Effector CD8-positive, alpha-beta T cell (primary cell): ENCODE measurements at places on chromosomes 13 and 19.

DNA sequence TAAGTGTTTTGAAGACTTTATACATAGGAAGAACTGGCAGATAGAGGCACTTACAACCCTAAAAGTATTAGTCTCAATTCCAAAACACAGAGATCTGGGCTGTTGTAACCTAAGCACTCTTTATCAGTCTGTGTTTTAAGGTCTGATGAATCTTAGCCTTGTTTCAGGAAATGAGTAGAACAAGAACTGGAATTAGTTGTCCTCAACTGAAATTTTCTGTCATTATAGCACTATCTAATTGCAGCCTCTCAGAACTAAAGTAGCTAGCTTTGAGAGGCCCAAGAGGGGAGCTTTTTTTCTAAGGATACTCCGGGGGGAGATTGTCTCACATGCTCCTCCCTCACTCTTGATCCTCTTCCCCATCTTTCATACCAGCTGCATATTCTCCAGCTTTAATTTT, 13.1 kb downstream of the HNRNPM start:
- no peak for DNase-seq

DNA sequence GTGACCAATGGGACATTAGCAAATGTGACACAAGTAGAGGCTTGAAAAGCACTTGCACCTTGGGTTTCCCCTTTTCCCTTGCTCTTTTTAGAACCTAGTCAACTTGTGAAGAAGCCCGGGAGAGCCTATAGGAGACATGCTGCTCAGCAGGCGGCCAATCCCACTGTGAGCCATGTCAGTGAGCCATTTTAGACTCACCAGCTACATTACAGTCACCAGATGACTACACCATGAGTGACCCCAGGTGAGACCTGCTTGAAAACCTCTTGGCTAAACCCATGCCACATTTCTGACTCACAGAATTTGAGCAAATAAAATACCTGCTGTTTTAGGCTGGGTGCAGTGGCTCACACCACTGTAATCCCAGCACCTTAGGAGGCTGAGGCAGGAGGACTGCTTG, 317.5 kb downstream of the KLF12 start:
- no peak for DNase-seq

- DNase-seq = no peak
Observed at GRCh38 chr13:98004107-98004506, 50.6 kb downstream of the IPO5 start.

DNA sequence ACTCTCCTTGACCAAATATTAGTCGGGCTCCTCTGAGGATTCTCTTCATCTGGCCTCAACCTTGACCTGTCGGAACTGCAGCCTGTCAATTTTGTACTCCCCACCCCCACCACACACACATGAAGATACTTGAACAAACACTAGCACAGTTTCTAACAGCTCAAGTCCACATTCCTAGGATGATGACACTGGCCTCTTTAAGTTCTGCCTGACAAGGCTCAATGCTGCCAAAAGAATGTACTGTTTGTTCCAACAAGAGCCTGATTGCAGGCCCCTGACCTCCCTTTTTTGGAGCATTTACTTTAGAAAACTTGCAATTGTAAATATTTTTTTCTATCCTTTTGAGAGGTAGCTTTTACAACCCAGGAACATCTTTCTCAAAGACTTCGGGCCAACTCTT, 169.2 kb upstream of the IRS2 start:
- no peak for DNase-seq

DNA sequence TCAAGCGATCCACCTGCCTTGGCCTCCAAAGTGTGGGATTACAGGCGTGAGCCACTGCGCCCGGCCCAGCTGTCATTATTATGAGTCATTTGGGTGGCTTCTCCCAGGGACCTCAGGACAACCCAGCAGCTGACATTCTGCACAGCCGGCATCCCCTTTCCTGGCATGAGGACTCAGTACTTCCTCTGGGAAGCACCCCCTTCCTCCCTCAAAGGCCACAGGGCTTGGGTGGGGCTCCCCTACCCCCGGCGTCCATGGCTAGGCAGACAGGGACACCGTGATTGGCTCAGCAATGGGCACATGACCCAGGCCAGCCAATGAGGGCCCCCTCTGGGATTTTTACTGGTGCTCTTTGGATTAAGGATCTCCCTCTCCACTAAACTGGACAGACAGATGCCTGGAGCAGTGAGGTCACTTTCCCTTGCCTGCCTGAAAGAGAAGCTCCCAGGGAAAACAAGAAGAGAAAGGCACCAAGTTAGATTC, 6.0 kb downstream of the KANK2 start:
- DNase-seq = no peak

- DNase-seq = no peak
Observed at GRCh38 chr19:13610039-13610691, 103.9 kb upstream of the CACNA1A start.

DNA sequence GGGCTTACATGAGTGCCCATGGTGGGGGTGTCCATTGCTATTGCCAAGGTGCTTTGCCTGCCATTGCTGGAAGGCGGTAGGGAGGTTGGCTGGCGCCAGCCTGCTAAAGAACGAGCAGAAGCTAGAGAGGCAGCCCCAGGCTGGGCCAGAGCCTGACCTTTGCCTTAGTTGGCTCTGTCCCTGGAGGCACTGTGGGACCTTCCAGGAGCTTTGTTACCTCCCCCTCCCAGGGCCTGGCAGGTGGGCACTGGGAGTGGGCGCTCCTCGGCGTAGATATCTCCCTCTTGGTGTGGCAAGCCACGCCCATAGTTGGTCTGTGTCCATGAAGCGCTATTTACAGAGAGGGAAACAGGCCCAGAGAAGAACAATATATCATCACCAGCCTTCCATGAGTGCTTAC, 2.3 kb upstream of the SLC25A42 start:
- DNase-seq = no peak

GRCh38 chr19:29704562-29705558, 10.2 kb downstream of the C19orf12 start:
- DNase-seq = no peak

GRCh38 chr13:38693641-38694040, 6.8 kb downstream of the FREM2 start:
- no peak for DNase-seq

DNA sequence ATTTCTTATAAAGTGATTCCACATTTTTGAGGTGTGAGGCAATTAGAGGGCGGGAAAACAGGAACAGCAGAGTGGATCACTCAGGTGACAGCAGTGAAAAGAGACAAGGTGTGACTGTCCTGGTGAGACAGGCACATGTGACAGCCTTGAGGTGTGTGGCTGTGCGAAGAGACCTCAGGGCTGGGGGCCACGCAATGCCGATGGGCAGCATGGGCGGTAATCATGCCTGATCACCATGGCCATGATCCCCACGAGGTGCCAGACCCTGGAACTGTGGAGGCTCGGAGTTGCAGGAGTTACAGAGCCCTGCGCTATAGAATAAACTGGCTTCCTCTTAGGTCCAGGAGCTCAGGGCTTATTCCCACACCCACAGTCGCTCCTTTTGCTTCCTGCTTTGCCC, 2.0 kb downstream of the SPACA6 start:
- DNase-seq = no peak

GRCh38 chr13:101332583-101332982, 83.7 kb downstream of the NALCN start:
- DNase-seq = no peak

DNA sequence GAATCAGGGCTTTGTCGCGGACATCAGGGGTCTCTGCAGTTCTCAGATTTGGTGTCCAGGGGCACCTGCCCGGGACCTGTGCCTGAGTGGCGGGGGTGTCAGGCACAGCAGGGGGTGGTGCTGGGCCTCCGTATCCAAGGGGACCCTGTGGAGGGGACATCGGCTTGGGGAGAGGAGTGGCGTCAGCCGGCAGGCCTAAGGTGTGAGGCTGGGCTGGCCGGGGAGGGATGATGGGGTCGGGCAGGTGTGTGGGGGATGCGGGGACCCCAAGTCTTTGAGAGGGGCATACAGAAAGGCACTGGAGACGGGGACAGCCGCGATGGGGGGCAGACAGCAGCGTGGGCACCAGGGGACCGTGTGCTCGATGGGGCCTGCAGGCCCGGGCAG, 2.5 kb downstream of the EFNA2 start:
- no peak for DNase-seq

DNA sequence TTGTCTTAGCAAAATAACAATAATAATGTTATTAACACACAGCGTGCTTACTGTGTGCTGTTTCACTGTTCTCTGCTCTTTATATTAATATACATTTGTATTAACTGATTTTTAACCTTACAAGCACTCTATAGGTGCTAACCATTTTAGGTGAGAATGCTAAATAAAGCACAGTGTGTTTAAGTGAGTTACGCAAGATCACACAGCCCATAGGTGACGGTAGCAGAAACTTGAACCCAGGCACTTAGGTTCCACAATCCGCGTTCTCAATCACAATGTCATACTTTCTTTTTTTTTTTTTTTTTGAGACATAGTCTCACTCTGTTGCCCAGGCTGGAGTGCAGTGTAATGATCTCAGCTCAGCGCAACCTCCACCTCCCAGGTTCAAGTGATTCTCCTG, 5.8 kb downstream of the ZNF30 start:
- DNase-seq = no peak

- no peak for DNase-seq
Observed at GRCh38 chr19:1910177-1910576, 5.0 kb downstream of the ADAT3 start.

- no peak for DNase-seq
Observed at GRCh38 chr13:93769101-93769500, 542.5 kb downstream of the GPC6 start.

DNA sequence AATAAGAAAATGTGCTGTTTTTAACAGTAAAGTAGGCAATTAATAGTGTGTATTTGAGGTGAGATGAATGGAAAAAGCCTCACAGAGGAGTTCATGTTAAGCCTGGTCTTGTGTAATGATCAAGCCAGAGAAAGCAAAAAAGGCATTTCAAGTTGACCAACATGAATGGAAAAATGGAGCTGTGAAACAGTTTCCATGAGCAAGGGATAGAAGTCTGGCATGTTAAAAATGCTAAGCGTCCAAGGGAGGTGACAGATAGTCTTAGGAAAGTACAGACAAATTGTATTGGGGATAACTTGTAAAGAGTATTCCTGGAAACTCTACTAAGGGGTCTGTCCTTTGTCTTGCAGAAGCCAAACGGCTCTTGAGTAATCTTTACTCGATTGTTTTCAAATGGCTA, 506.8 kb upstream of the ATXN8OS start:
- DNase-seq = no peak

DNA sequence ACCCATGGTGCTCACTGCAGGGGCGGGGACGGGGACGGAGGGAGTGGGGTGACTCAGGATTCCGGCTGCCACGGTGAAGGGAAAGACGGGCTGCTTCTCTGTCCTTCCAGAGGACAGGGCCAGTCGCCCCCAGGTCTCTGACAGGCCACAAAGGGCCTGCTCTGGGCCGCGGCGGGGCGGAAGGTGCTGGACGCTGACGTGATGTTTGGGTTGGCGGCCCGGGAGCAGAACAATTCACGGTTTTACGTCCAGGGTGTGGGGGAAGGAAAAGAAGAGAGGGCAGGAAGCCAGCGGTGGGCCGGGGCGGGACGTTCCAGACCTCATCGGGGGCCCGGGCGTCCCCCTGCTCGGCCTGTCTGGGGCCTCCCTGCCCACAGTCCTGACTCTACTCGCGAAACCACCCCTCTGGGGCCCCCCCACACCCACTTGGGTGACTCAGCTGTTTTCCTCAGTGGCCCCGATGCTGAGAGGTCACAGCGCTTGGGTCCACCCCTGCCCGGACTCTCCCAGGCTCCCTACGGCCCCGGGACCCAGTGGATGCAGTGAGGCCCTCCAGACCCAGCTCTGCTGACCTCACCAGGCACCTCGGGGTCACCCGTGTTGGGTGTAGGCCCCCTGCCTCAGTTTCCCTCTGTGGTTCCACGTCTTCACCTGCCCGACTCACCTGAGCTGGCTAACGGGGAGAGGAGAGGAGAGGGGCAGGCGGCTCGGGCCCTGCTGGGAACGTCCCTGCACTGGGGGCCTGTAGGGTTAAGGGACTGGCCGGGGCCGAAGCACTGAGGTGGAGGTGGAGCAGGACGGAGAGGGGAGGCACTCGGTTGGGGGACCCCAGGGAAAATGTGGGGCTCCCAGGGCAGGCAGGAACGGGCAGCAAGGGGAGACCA, 29.2 kb downstream of the PIP5K1C start:
- DNase-seq = no peak

DNA sequence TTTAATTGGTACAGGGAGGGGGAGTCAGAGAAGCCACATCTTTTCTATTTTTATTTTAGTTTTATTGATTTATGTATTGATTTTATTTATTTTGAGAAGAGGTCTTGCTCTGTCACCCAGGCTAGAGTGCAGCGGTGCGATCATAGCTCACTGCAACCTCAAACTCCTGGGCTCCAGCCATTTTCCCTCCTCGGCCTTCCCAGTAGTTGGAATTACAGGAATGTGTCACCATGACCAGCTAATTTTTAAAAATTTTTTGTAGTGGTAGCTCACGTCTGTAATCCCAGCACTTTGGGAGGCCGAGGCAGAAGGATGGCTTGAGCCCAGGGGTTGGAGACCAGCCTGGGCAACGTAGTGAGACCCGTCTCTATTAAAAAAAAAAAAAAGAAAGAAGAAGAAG, 4.1 kb downstream of the IL27RA start:
- no peak for DNase-seq

- no peak for DNase-seq
Observed at GRCh38 chr13:76596216-76596615, 290.0 kb downstream of the KCTD12 start.

DNA sequence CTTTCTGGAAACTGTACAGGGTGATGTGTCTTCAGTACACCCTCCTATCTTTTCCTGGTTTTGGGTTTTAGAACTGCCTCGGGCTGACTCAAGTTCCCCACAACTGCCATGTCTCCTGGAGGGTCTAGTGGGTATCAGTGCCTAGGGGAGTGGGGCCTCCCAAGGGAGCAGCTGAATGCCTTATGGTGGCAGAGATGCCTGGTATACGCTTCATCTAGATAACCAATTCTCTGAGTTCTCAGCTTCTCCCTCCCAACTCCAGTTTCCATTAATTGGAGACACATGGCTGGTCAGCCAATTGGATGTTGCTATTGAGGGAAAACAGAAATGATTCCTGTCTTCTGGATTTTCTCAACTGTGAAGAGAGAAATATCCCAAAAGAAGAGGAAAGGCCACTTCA, 12.8 kb downstream of the ZNF439 start:
- DNase-seq = no peak

- DNase-seq = no peak
Observed at GRCh38 chr19:51541458-51542357, 10.2 kb upstream of the SIGLEC6 start.

DNA sequence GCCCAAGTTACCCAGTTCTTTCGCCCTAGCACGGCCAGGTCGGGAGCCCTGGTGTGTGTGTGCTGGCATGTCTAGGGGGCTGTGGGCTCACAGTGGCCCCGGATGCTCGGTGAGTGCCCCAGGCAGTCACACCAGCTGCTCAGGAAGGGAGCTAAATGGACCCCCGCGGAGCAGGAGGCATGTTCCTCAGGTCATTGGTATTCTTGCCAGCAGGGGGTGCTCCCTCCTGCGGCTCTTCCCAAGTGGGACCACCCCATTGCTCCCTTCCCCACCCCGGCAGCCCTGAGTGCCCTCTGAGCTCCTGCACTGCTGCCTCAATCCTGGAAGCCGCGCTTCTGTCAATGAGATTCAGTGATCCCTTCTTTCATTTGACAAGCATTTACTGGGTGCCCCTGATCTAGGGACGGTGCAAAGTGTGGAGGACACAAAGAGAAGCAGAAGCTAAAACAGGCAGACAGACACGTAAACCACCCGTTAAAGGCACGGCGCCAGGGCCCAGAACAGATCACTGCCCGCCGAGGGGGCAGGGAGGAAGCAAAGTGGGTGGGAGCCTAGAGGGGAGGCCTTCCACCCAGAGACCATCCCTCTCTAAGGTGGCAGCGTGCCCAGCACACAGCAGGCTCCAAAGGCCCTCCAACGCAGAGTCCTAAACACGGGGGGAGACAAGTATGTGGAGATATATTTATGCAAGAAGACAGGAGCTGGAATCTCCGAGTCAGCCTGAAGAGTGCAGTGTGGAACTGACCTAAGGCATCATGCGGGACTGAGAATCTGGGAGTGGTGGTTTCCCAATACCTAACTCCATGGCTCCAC, 5.2 kb upstream of the ADPRHL1 start:
- no peak for DNase-seq
